Stromal cell of bone marrow (primary cell): ENCODE measurements at places on chromosomes 7 and 10.

GRCh38 chr7:83976302-83976701 lies 218.3 kb downstream of the SEMA3A start:
- DNase-seq: peak; percentile 11

DNA sequence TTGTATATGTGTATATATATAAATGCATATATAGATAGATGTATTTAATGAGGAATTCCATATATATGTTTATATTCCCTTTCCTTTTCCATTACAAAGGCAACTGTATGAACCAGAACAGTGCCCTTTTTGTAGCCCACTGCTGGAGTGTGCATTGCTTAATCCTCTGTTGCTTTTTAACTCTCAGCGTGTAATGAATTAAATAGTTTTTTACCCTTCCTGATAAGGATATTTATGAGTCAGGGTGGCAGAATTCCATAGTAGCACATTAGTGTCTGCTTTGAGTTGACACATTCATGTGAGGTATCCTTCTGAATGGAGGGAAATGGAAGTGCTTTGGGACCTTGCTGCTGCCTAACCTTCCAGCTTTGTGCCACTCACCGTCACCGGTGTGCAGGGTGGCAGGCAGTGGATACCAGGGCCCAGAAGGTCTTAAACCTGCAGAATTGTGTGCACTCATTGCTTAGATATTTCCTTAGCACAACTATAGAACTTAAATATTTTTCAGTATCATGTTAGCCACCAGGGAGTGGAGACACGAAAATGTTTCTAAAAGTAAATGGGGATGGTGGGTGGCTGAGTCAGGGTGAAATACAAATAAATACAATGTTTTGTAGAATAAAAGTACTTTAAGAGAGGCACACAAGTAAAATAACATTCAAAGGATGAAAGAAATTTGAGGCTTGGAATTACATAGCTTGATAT lies 117.9 kb downstream of the SND1 start:
- DNase-seq: no peak

- no peak for DNase-seq
These were observed 951.5 kb upstream of the C7orf33 start for GRCh38 chr7:147639037-147639436.

- DNase-seq: no peak
These were observed 343.7 kb downstream of the WDR11 start for GRCh38 chr10:121194696-121195523.

GRCh38 chr10:35368485-35369048 lies 32.3 kb downstream of the CCNY start:
- no peak for DNase-seq

GRCh38 chr10:102678842-102679289 lies 34.6 kb downstream of the TRIM8 start:
- no peak for DNase-seq

- DNase-seq: no peak
These were observed 45.6 kb upstream of the LRRC4 start for GRCh38 chr7:128076796-128077271.

DNA sequence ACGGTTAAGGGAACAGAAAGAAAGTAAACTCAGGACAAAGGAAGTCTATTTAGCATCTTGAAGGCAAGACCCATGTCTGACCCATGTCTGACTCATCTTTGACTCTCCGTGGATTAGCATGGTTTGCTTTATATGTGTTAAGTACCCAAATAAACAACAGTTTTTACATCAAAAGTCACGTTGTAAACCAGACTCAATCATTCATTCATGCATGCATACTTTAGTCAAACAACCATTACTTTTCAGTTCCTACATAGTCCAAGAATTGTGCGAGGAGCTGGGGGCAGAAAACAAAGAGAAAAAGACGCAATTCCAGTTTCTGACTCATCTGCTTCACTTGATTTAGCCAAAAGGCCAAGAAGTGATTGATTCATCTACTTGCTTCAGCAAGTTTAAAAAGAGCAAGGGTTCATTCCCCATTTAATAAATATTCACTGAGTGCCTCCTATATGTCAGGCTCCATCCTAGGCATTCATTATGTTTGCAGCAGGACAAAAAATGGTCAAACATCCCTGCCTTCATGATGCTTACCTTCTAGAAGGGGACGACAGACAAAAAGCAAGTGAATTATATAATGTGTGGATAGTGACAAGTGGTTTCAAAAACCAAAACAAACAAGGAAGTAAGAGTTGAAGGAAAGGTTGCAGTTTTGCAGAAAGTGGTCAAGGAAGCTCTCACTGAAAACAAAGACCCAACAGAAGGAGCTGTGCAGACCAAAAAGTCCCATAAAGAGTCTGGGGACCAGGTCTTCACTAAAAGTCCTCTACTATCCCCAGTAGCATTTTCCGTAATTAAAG lies 116.2 kb downstream of the FAM107B start:
- DNase-seq: peak; percentile 56

DNA sequence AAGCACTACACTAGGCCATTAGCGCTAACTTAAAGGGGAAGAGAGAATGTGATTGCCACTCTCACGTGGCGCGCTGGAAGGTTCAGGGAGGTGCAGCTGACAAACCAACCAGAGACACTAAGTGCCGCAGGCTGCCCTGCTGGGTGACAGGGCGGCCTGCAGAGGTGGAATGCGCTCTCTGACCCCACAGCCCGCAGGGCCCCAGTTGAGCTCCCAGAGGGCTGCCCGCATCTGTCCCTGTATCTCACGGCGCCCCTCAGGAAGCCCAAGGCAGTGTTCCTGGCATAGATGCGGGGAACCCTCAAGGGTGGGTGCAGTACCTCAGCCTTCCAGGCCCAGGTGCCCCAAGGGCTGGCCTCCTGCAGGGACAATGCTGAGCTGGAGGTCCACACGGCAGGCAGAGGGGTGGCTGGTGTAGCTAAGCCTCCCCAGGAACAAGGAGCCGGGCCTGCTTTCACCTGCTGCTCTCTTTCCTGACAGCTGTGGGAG lies 66.6 kb downstream of the CALML3 start:
- DNase-seq: no peak

DNA sequence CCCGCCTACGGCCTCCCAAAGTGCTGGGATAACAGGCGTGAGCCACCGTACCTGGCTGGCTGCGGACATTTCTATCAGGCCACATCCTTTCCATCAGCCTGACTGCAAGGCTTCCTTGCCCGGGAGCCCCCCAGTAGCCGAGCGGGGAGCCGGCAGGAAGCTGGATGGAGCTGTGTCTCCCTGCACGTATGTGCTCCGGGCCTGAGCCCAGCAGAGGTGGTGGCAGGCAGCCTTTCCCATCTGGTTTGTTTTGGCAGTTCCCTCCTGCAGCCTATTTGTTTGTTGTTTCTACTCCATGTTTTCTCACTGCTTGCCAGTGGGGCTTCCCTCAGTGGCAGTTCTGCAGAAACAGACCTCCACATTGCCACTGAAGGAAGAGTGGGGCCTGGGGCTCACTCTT lies 5.4 kb downstream of the POP7 start:
- no peak for DNase-seq

DNA sequence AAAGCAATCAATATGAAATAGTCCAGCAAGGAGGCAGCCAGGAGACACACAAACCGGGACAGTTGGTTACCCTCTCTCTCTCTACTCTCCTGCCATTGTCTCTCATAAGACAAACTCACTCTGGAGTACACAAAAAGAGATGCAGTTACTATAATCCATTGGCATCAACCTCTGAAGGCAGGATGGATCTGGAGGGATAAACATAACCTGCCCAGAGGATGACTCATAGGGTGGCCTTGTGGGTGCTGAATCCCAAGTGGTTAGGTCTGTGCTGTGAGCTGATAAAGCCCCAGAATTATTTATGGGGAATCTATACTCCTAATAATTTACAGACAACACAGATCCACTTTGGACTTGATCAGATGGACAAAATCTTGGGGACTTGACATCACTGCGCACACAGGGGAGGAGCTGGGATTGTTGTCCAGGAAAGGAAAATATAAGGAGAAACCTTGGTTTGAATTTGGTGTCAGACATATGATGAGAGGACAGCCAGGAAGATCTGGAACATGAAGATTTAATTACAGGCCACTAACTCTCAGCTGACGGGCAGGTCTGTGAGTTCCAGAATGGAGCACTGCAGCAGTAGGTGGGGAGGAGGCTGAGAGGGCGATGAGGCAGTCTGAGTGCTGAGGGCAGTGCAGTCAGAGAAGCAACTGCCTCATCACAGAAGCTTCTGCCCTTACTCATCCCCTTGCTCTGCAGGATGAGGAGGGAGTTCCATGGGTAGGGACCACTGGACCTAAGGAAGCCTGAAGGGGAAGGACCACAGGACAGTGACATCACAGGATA lies 113.9 kb upstream of the PRSS58 start:
- DNase-seq: no peak

GRCh38 chr7:767941-768731 lies 41.1 kb upstream of the PRKAR1B start:
- DNase-seq: no peak

DNA sequence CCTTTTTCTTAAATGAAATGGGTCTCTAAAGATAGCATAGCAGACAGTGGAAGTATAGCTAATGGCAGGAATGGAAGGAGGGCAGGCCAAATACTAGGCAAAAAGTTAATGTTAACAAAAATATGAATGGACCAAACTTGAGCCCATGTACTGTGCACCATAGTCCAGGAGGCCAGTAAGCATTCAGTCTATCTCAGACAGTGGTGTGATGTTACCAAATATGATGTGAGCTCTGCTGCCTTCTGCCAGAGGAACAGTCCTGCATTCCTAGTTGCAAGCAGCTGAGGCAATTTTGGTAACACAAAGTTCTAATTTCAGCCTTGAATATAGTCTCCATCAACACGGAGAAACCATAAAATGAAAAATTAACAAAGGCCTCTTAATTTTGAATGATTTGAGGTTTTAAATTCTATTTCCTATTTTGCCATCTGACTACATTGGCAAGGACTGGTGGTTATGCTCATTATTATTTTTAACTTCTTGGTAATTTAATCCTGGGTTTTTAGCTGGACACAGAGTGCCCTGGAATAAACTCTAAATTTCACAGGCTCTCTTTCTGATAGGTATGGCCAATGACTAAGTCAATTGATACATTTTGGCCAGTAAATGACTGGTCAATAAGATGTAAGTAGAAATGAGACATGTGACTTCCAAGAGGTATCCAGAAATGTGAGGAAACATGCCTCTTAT lies 317.0 kb upstream of the MYO3A start:
- DNase-seq: no peak

GRCh38 chr7:78716876-78717275 lies 736.6 kb downstream of the MAGI2 start:
- no peak for DNase-seq

- no peak for DNase-seq
These were observed 36.1 kb downstream of the STK32C start for GRCh38 chr10:132271458-132272230.

DNA sequence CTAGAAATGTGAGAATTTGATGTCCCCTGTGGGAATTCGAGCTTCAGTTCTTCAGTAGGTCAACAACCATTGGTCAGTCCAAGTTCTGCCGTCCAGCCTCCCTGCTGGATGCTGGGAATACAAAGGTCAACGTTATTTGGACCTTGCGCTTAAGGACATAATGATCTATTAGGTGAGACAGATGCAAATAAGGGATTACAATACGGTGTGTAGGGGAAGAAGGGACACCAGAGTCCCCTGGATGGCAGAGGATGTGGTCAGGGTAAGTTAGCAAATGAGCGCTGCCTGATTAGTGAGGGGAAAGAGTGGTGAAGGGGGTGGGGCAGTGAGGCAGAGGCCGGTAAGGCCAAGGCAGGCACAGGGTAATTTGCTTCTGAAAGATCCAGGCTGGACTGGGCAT lies 16.2 kb downstream of the CCNY start:
- DNase-seq: no peak

- DNase-seq: peak; percentile 15
These were observed 1378.7 kb downstream of the XPNPEP1 start for GRCh38 chr10:108544500-108545120.

GRCh38 chr10:3222626-3223025 lies 50.0 kb upstream of the PITRM1 start:
- no peak for DNase-seq
